B cell (primary cell): ENCODE measurements at places on chromosomes 4 and X. TPM values are rescaled to one million over a fixed set of nuclear protein-coding genes. Genes with fewer than 3 reads are reported as not detected.

The TASL gene
- total RNA-seq: 25.4 and 27.0 TPM in 2 replicates

The NKX3-2 gene
- not detected in 2 replicates for total RNA-seq

- H3K27me3 ChIP-seq: no peaks in the 10 kb centered on the region
- H3K4me1 ChIP-seq: peaks cover 12% of the 10 kb centered on the region
- peak; percentile 17 for DNase-seq
- H3K27ac ChIP-seq: no peak overlapping the region
- H3K36me3 ChIP-seq: peaks cover 34% of the 10 kb centered on the region
- H3K4me3 ChIP-seq: no peak overlapping the region
Observed at GRCh38 chr4:16199093-16199492, 27.2 kb downstream of the TAPT1 start.

GRCh38 chrX:47316276-47317025 lies 53.9 kb upstream of the ZNF157 start:
- H3K27me3 ChIP-seq: no peaks in the 10 kb centered on the region
- H3K4me1 ChIP-seq: no peaks in the 10 kb centered on the region
- H3K36me3 ChIP-seq: no peaks in the 10 kb centered on the region
- no peak overlapping the region for H3K27ac ChIP-seq

DNA sequence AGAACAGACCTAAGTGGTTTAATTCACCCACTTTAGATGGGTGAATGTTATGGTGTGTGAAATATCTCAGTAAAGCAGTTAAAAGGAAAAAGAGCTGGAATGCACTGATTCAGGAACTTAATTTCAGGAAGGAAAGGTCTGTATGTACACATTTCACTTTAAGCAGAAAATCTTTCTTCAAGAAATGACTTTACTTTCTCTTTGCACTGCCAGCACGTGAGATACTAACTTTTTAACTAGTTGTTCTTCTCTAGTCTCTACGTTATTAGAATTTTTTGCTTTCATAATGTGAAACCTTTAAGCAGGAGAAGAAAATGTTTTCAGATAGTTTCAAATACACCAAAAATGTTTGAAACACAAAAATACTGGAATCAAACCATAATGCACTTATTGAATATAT lies 18.8 kb downstream of the C4orf46 start:
- H3K27me3 ChIP-seq: no peaks in the 10 kb centered on the region
- no peaks in the 10 kb centered on the region for H3K36me3 ChIP-seq
- no peak overlapping the region for H3K4me3 ChIP-seq

DNA sequence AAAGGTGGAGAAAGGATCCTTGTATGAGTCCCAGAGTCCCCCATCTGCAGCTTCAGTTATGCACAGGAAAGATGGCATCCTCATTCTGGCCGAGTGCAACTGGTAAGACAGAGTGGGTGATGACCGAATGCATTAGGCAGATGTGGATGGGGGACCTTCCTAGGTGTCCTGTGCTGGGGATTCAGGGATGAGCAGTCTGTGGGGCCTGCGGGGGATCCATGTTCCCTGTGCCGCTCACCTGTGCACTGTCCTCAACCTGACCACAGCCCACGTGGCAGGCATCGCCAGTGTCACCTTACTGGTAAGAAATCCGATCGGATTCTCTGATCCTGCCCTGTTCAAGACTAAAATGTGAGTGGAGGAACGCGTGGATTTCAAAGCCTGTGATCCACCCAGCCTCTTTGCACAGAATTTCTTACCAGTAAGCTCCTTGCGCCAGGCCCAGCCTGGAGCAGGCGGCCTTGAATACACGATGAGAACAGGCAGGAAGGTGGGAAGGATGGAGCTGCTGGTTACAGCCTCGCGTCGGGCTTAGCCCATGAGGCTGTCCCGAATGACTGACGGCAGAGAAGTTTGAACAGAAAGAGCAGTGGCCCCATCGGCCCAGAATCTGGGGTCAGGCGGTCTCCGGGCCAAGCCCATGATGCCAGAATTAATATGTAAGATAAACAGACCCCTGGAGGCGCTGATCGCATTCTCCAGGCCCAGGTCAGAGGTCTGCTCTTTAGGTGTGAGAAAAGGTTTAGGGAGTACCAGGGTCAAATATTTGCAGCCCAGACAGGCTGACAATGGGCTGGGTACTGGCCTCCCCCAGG lies 56.5 kb downstream of the CPZ start:
- no peak overlapping the region for H3K4me3 ChIP-seq
- no peaks in the 10 kb centered on the region for H3K4me1 ChIP-seq
- H3K27ac ChIP-seq: no peak overlapping the region
- no peak for DNase-seq
- H3K36me3 ChIP-seq: no peaks in the 10 kb centered on the region

GRCh38 chr4:88054901-88055300 lies 47.5 kb downstream of the PKD2 start:
- peaks cover 3% of the 10 kb centered on the region for H3K36me3 ChIP-seq
- no peak overlapping the region for H3K27ac ChIP-seq
- H3K27me3 ChIP-seq: no peaks in the 10 kb centered on the region
- H3K4me3 ChIP-seq: no peak overlapping the region
- H3K4me1 ChIP-seq: no peaks in the 10 kb centered on the region

- H3K4me3 ChIP-seq: no peak overlapping the region
- no peaks in the 10 kb centered on the region for H3K4me1 ChIP-seq
- H3K27me3 ChIP-seq: no peaks in the 10 kb centered on the region
- H3K36me3 ChIP-seq: no peaks in the 10 kb centered on the region
Observed at GRCh38 chrX:39372115-39372514, 570.9 kb downstream of the MID1IP1 start.
